ENCODE measurements at places on chromosomes 16 and 17.

GRCh38 chr16:55500530-55501011 is 8.3 kb upstream of the LPCAT2 start:
- peak; percentile 98 for DNase-seq

DNA sequence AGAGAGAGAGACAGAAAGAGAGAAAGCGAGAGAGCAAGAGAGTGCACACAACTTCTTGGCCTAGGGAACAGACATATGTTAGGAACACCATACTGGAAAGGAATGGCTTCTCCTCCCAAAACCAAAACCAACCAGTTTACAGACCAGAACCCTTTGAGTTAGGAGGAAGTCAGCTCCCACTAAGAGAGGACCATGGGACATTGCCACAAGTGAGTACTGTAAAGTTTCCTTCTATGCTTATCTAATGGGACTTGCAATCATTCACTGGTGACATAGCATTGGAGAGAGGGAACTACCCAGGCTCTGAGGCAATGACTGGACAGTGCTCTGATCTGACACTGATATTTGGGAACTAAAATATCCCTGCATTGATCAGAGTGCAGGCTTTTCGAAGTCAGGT is 32.4 kb downstream of the TBC1D3B start:
- no peak for DNase-seq

- DNase-seq: no peak
Measured at GRCh38 chr17:55833306-55833705, 82.5 kb downstream of the PCTP start.

DNA sequence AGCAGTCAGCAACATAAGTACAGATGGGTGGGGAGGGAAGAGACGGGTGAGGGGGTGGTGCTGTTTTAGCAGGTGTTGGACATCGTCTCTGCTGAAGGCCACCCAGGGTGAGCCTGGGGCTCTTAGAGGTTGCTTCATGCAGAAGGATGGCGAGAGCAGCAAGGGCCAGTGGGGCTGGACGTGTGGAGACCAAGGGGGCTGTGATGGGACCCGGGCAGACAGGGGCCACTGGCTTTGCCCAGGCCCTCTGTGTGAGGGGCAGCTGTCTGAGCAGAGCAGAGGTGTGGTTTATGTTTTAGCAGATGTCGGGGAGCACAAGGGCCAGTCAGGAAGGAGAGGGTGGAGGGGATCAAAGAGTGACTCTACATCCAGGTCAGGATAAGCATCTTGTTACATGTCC is 4.8 kb downstream of the NARF start:
- no peak for DNase-seq
